H1 (cell line): ENCODE measurements at places on chromosomes 2 and 18. TPM values are rescaled to one million over a fixed set of nuclear protein-coding genes. Genes with fewer than 3 reads are reported as not detected.

Gene CFC1
- 0.31 TPM in 1 of 2 replicates, not detected in the other for total RNA-seq

Gene RGPD6
- 15.0 and 15.3 TPM in 2 replicates for total RNA-seq

DNA sequence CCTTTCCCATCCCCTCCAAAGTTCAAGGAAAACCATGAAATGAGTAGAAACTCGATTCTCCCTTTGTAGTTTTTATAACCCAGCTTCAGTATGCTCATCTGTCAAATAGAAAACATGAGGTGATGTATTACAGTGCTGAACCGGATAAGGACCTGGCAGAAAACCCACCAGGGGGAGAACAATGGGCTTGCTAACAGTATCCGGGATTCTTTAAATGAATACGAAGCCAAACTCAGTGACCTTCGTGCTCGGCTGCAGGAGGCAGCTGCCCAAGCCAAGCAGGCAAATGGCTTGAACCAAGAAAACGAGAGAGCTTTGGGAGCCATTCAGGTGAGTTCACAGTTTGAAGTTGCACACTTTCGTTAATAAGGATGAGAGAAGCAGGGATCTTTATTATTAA lies 113.6 kb upstream of the TTC39C start:
- no peak for DNase-seq

GRCh38 chr2:236241181-236242056 lies 22.8 kb downstream of the ASB18 start:
- DNase-seq: peak; percentile 30

Gene LRP1B
- 0.04 TPM in 1 of 2 replicates, not detected in the other for total RNA-seq

Gene SFTPB
- not detected in 2 replicates for total RNA-seq

DNA sequence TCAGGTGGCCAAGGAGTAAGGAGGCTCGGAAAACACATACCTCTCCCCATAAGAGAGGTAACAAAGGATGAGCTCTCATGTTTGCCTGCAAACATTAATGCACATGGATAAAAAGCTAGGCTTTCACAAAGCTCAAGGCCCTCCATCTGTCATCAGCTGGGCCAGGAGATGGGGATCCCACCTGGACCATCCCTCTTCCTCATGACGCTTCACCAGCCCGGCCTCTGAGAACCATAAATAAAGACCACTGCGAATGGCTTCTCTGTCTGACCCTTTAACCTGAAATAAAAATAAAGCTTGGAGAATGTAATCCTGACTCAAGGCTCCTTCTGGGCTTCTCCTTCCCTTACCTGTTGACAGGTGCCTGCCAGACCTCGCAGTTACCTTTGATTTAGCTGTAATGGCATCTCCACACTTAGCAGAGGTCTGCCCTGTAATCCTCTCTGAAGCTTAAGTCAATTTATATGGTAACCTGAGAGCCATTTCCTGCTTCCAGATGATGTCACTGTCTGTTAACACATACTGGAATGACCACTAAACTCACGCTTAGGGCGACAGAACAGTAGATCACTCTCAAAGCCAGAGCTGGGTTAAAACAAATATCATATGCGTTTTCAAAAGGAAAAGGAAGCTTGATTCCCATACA lies 29.3 kb upstream of the FOXI3 start:
- DNase-seq: no peak

Gene ACOXL
- 20.6 and 20.8 TPM in 2 replicates for total RNA-seq

DNA sequence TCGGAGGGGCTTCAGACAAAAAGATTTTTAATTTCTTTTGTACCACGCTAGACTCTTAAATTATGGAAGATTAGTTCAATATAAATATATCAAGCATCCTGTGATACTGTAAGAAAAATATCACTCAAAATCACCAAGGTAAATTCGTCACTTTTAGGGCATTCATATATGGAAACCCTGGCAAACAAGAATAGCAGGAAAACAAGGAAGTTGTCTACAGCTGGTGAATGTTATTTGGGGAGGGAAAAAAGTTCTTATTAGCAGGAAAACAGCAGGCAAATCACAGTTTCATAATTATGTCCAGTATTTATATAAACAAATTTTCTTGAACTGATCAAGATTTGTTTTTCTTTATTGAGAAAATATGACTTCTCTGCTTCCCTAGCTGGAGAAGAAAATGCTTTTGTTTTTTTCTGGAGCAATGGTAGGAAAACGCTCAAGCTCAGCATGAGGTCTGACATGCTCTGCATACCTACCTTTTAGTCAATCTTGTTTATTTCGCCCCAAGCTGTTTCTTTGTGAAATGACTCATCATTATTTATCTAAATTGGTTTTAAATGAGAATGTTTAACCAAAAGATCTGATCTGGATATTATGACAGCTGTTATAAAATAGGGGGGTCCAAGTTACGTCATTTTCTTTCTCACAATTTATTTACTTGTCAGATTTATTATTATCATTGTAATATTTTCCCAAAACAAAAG lies 14.7 kb downstream of the LINC00305 start:
- peak; percentile 39 for DNase-seq

GRCh38 chr2:162840598-162841246 lies 2.2 kb upstream of the KCNH7 start:
- peak; percentile 72 for DNase-seq

DNA sequence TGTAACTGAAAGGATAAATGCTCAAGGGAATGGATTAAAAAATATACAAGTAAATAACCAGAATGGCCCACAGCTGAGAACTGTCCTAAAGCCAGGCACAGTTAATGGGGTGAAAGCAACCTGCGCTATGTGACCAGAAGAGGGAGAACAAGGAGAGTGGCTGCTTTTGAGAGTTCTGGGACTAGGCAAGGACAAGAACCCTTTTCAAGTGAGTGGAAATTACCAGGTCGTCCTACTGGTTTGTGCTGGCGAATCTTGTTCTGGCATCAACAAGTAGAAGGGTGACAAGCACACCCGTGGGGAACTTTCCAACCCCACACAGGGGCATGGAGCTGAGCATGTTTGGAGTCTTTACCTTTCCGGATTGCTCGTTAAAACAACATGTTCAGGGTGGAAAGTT lies 82.8 kb downstream of the TMEM17 start:
- no peak for DNase-seq

- DNase-seq: no peak
Observed at GRCh38 chr2:198756166-198756565, 701.6 kb downstream of the SATB2 start.

DNA sequence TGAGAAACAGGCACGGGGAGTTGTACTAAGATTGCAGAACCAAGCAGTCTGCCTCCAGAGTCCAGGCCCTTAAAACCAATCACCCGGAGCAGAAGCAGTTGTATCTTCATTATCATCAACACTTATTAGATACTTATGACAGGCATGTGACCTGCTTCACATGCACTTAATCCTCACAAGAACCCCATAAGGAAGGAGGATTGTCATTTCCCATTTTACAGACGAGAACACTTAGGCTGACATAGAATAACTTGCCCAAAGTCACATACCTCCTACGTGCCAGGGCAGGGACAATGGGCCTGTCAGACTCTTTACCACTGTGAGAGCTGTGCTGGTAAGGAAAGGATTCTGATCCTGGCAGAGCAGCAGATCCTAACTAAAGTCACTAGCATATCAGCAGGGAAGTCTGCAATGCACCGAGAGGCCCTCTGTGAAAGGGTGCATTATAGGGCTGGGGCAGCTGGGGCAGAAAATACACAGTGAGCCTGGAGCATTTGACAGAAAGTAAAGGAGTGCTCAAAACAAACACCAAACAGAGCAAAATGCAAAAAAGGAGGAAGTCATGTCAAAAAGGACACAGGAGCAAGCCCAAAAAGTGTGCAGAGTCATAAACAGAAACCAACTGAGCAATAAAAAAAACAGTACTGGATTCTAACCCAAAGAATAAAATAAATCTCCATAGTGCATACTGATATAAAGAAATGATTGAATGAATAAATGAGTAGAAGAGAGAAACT lies 55.9 kb upstream of the SP3 start:
- DNase-seq: no peak

DNA sequence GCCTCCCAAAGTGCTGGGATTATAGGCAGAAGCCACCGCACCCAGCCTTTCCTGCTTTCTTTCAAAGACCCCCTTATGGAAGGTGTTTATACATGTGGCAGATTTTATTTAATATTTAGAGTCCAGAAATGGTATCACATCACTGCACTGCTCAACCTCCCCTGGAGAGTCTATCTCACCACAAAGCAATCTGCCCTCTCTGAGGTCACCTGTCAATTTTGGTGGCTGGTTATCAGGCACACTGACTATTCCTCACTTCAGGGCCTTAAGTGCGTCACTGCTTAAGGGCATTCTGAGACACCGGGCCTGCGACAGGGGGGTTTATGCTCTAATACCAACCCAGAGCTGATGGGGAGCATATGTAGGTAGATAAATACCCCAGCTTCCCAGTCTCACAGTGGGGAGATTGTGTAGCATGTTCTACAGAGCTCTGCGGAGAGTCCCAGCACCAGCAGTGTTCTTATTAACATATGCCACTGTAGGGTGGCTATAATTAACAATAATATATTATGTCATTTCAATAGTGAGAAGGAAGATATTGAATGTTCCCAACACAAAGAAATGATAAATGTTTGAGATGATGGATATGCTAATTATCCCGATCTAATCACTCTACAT lies 42.7 kb upstream of the ZDBF2 start:
- no peak for DNase-seq

Gene MOCOS
- total RNA-seq: 5.8 and 6.5 TPM in 2 replicates

DNA sequence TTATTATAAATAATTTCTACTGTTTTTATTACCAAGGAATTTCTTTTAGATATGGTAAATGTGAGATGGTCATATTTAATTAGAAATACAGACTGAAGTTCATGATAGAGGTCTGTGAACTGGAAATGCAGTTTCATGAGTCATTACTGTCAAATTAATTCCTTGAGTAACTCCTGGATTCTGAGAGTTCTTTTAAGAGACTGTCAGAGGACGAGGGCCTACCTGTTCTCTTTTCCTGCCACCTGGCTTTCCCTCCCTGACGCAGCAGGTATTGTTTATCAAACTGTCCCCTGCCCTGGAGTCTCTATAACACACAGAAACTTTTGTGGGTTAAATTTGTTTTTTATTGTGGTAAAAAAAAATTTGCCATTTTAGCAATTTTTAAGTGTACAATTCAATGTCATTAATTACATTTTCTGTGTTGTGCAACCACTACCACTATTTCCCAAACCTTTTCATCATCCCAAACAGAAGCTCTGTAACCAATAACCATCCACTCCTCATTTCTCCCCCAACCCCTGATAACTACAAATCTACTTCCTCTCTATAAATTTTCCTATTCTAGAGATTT lies 142.6 kb downstream of the DIS3L2 start:
- no peak for DNase-seq

Gene INHA
- 0.65 and 0.73 TPM in 2 replicates for total RNA-seq

- no peak for DNase-seq
Observed at GRCh38 chr2:222792001-222792611, 68.7 kb upstream of the ACSL3 start.

Gene PSMA8
- not detected in 2 replicates for total RNA-seq

- DNase-seq: no peak
Observed at GRCh38 chr2:64135421-64135820, 8.8 kb downstream of the PELI1 start.

Gene VWC2L
- not detected in 2 replicates for total RNA-seq

- DNase-seq: no peak
Observed at GRCh38 chr2:31219131-31219969, 2.0 kb upstream of the CAPN14 start.

Gene NR4A2
- 1.4 and 1.7 TPM in 2 replicates for total RNA-seq

DNA sequence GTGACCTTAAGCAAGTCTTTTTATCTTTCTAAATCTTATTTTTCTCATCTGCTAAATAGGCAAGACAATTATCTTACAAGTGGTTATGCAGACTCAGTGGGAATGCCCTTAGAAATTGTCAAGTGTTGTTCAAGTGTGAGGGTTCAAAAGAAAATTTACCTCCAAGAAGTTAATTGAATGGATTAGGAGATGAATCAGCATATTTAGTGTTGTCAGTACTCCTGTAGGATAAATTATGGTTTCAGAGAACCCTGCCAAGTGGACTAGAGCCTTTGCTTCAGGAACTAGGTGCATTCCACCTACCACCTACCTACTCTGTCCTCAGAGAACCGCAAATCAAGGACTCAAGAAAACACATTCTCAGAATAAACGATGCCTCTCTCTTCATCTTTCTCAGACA lies 69.8 kb upstream of the KCTD1 start:
- DNase-seq: no peak

DNA sequence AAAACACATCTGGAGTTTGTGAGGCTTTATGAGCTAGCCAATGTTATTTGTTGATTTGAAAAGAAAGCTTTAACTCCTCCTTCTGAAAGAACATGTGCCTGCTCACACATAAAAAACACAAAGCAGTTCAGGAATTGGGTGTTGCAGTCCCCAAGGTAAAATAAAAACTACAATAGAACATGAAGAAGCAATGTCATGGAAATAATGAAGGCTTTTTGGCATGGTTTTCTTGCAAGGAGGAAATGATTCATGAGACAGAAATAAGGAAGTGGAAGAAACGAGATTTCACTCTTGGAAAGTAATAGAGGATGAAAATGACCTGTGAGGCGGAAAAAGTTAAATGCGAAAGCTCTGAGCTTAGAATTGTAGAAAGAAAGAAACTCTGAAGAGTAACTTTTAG lies 81.1 kb downstream of the TRIB2 start:
- DNase-seq: no peak

- DNase-seq: no peak
Observed at GRCh38 chr2:206981086-206981674, 41.9 kb downstream of the CPO start.

Gene PTH2R
- total RNA-seq: 0.11 and 0.19 TPM in 2 replicates

DNA sequence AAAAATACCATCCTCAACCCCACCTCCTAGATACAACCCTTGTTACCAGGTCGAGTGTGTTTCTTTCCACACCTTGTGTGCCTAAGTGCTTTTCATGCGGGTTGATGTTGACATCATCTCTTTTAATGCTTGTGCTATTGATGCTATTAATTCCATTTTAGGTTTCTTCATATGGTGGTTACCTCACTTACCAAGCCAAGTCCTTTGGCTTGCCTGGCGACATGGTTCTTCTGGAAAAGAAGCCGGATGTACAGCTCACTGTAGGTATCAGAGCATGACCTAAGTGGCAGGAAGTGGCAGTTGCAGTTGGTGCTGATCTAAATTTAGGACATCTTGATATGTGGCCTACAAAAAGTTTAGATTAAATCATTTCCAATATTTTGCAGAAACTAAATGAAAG lies 149.9 kb upstream of the TTC39C start:
- DNase-seq: no peak

Gene MTX2
- total RNA-seq: 32.9 and 33.5 TPM in 2 replicates

Gene CAVIN2
- total RNA-seq: not detected in 2 replicates

Gene COLEC12
- total RNA-seq: 2.2 and 2.3 TPM in 2 replicates

Gene FAM124B
- total RNA-seq: 2.0 and 2.6 TPM in 2 replicates

Gene KRCC1
- total RNA-seq: 7.7 and 8.5 TPM in 2 replicates

Gene ALPG
- 0.56 and 0.75 TPM in 2 replicates for total RNA-seq

Gene GNAL
- total RNA-seq: 18.2 and 18.3 TPM in 2 replicates
